ENCODE measurements at places on chromosomes 1 and 21.

- DNase-seq, result no peak
Measured at GRCh38 chr1:118132000-118132399, 53.0 kb downstream of the SPAG17 start.

DNA sequence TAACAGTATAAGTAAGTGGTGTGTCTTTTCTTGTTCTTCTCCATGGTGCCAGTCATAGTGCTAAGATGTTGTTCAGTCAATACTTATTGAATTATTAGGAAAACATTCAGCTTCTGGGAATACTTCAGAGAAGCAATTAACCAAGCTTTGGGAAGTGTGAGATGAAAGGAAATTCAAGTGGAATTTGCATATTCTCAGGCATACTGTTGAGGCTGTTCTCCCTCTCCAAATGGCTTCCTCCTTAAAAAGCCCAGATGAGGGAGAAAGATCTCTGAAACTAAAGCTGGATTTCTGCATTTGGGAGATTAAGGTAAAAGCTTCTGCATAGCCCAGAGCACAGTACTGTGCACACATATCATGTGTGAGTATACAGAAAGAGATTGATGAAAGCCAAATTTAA lies 73.4 kb downstream of the MACF1 start:
- no peak for DNase-seq

DNA sequence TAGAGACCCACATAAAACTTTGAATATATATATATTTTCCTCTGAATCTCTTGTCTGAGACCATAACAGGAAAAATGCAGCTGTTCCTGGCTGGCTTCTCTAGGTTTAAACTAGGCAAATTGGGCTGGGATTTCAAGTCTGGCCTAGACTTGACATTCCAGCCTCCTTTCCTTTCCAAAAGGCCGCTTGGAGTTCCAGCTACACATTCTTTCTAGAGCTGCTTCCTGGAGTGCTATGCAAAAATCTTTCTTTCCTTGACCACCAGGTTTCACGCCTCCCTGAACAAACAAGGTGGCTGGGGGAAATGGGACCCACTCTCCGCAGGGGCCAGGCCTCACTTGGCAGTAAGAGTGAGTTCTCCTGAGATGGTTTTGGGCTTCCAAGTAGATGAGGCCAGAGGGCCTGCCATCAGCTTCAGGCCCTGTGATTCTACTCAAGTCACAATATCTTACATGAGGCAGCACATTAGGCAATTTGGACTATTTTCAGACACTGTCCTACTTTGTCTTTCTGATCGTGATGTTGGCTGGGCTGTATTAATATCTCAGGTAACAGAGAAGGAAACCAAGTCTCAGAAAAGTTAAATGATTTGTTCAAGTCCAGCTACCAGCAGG lies 102.4 kb downstream of the FAM78B start:
- DNase-seq, result no peak

GRCh38 chr1:62299426-62300200 lies 19.6 kb downstream of the KANK4 start:
- peak; percentile 71 for DNase-seq

- DNase-seq, result peak; percentile 44
Measured at GRCh38 chr21:34129039-34129891, 55.9 kb downstream of the MRPS6 start.

GRCh38 chr1:184825571-184825970 lies 70.9 kb upstream of the EDEM3 start:
- DNase-seq, result no peak

DNA sequence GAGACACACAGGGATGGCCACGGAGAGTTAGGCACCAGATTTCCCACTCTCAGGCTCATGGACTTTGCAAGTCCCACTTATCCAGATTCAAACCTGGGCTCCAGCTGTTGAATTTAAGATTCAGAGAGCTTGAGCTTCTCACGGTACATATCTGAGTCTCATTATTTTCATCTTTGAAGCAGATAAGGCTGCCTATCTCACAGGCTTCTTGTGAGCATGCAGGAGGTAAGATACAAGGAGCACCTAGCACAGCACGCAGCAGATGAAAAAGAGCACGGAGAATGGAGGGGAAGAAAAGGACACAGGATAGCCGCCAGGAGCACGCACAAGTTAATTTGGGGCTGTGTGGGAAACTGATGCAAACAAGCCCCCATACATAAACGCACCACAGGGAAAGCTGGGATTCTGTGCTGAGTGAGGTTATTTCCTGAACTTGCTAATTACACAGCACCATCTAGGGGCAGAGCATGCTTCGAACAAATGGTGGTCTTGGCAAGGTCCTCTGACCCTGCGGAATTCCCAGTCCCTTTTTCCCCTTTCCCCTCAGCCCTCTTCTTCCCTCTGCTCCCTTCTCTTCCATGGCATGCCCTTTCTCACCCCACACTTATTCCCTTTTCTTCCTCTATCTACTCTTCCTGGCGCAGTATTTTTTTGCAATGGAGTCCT lies 134.7 kb upstream of the VANGL1 start:
- no peak for DNase-seq

DNA sequence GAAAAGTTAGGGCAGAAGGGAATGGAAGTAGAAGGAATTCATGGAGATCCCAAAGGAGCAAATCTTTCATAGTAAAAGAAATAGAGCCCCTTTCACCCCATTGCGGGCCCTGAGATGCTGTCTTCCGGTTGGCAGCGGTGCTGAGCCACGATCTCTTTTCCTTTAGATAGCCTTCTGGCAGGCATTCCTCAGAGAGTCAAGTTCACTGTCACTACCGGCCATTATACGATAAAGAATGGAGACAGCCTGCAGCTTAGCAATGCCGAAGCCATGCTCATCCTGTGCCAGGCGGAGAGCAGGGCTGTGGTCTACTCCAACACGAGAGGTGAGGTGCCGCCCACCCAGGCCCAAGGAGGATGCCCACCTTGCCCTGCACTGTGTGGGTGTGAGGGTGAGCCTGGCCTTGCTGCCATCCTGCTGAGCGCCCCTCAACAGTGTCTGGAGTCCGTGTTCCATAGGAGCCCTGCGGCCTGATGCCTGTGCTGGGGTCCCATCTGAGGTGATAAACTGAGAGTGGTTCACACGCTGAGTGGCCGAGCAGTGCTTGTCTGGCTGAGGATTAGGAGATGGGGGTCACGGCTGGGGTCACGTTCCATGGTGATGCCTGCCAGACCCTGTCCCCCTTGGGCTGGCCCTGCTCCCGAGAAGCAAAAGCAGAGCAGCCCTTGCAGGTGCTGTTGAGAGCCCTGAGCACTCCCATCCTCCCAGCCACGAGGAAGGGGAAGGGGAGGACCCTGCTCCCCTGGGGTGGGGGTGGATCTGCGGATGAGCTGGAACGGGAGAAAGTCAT lies 20.4 kb upstream of the PWP2 start:
- DNase-seq, result peak; percentile 18

DNA sequence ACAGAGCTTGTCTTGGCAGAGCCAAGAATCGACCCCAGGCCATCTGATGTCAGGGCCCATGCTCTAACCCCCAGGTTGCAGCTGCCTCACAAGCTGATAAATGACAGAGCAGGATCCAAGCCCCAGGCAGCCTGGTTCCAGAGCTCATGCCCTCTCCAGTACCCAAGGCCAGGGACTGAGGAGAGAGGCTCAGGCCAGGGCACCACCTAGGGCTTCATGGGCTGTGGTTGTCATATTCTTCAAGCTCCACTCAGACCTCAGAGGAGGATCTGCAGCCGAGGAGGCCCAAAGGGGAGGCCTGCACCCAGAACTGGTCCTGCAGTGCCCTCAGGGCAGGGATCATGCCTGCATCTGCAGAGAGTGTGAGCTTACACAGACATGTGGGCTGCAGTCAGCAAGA lies 301.1 kb downstream of the MATN1 start:
- no peak for DNase-seq

DNA sequence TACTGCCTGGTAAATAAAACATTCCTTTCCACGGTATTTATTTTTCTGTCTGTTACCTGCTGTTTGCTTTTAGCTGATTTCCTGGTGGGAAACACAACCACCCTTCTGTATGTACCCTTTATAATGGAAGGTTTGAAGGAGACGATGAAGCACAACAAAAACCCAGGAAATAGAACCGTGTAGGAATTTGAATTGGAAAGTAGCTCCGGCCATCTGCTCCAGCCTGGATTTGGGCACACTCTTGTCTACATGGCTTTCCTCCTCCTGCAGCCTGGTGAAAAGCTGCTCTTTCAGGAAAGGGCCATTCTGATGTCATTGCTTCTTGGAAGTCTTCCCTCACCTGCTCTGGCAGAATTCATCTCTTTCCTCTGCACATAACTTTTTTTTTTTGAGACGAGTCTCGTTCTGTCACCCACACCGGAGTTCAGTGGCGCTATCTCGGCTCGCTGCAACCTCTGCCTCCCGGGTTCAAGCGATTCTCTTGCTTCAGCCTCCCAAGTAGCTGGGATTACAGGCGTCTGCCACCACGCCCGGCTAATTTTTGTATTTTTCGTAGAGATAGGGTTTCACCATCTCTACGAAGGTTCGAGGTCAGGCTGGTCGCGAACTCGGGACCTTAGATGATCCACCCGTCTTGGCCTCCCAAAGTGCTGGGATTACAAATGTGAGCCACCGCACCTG lies 2.7 kb downstream of the AK4 start:
- DNase-seq, result no peak

DNA sequence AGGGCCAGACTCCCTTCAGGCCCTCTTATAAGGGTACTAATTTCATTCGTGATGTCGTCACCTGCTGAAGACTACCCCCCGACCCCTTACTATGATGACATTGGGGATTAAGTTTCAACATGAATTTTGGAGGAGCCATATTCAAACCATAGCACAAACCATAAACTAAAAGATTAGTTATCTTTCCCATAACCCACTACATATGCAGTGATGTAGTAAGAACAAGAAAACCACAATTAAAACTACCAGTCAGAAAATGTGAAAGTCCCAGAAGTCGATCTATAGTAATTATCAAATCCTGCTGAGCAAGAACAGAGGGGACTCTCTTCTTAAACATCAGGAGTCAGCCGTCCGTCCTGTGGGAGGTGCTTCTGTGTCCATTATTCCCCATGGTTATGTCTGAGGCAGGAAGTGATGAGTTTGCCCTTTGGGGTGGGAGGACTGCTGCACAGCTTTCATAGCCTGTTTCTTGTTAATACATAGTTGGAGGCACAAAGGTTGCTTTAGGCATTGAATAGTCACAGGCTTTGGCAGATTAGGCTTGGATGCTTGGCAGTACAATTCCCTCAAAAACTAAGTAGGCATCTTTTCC lies 35.9 kb upstream of the PTGFRN start:
- no peak for DNase-seq

- no peak for DNase-seq
Measured at GRCh38 chr21:45051580-45052434, 22.6 kb upstream of the ADARB1 start.

DNA sequence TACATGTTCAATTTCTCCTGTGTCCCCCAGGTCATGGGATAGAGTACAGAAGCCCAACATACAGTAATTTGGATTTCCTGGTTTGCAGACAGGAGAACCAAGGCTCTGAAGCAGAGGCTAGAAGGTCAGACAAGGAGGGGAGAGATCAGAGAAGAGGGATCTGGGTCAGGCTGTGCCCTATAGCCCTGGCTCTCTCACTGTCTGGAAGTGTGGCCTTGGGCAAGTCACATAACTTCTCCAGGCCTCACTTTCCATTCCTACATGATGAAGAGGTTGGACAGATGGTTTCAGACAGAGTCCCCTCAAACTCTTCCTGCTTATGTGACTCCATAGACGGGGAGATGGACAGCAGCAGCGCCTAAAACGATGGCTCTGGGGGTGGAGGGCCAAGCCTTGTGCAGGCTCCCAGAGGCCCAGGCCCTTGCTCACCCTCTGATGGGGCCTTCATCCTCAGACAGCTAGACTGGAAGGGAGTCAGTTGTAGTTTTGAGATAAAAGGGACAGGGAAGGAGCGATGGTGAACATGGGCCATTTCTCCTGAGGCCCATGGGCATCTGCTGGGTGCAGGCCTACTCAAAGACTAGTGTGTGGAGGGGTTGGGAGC lies 2.9 kb downstream of the TRIM62 start:
- DNase-seq, result no peak

DNA sequence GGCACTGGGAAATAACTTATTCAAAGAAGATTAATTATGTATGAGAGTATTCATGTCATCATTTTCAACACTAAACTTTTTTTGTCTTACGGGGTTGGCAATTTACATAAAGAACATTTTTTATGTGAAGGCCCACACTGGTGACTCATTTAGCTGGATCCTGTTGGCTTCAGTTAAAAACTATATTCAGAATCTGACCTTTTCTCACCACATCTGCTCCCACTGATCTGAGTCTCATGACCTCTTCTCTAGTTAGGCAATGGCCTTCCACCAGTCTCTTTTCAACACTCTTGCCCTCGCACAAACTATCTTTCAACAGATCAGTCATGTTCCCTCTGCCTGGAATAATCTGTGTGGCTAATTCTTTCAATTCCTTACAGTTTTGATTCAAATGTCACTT lies 53.4 kb downstream of the TMPRSS15 start:
- DNase-seq, result no peak

DNA sequence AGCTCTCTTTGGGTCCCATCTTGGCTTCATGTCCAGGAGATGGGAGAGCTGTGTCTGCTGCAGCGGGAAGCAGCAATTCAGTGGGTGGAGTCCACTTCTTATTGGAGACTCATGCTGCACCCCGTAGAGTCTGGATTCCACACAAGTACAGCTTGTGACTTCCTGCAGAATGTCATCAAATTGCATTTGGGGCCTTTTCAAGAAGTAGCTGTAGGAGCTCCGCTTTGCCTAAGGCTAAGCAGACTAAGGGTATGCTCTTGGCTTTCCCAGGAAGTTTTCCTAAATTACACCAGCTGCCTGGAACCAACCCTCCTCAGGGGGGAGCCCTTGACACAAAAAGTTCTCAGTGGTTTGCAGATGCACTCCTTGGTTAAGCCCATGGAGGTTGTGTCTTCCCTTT lies 5.7 kb upstream of the MOB3C start:
- peak; percentile 68 for DNase-seq

- no peak for DNase-seq
Measured at GRCh38 chr1:65497256-65497830, 76.9 kb downstream of the LEPR start.

DNA sequence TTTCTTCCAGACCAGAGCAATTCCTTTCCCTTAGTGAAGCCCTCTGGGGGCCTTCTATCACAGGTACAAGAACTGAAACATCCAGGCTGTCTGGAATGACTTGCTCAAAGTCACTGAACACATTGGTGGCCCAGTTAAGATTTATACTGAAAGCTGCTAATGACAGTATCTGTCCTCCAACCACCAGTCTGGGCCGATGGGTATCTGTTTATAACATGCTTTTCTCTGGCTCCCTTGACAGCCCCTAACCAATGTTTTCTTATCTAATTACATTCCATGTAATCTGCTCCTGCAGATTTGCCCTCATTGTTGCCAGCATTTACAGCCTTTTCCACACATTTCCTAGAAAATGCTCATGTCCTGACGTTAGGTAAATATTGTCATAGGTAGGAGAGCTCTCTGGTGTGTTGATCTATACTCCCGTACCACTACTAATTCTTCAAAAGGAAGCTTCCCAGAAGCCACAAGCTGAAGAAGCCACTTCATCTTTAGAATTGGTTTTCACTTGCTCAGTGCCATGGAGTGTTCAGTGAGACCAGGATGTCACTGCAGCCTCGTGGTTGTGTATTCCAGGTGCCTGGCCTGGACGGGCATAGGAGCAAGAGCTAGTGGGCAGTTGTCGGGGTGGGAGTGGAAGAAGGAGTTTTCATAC lies 163.9 kb downstream of the TSEN15 start:
- no peak for DNase-seq
